Stimulated activated CD4-positive, alpha-beta T cell treated with anti-CD3 and anti-CD28 coated beads, Interleukin-15, amount 100 ng/mL, for 48 hours (primary cell): ENCODE measurements at places on chromosomes 2 and 18.

DNA sequence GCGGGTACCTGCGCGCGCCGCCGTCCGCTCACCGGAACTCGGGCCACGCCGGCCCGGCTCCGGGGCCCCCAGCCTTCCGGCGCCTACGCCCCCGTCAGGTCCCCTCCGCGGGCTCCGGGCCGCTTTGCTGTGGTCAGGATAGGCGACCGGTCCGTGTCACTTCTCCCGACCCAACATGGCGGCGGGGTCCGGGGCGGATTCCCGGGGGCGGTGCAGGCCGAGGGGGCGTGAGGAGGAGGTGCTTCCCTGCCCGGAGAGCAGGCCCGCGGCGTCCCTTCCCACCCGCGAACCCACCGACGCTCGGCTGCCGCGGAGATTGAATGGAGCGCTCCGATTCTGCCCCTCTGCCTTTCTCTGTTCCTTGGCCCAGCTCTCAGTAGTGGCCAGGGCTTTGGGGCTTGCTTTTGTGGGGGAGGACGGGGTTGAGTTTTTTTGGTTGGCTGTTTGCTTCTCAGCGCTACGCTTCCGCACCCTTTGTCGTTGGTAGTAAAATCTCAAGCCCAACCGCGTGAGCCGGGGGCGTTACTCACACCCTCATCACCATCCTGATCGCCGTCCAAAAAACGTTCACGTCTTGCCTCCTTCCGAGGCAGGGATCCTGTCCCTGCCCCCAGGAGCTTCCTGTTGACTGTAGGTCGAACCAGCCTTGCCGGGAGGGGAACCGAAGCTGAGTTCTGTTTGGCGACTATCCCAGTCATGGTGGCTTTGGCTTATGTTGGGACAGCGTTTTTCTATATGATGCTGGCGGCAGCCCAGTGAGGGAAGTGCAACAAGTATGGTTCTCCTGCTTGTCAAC, 532 bp upstream of the YES1 start:
- DNase-seq, result peak; percentile 64

DNA sequence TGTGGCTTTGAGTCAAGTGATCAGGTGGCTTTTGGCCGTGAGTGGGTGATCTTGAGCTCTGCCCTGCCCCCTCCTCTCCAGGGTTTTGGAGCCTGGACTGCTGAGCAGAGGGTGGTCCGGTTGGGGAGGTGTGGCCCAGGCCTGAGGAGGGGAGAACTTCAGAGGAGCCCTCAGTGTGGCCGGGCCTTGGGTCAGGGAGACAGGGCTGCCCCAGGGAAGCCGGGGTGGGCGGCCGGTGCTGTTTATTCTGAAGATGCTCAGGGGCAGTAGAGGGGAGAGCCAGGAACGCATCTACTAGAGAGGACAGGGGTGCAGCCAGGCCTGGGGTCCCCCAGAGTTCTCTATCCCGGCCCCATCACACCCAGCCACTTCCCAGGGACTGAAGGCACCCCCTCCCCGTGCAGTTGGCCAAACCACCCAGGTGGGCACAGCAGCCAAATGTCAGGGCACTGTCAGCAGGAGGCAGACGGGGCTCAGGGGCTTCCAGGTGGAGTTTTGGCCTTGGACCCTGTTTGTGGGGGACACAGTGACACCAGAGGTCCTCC, 963 bp downstream of the ERFE start:
- no peak for DNase-seq

GRCh38 chr18:55608497-55608896, 20.5 kb upstream of the TCF4 start:
- no peak for DNase-seq

DNA sequence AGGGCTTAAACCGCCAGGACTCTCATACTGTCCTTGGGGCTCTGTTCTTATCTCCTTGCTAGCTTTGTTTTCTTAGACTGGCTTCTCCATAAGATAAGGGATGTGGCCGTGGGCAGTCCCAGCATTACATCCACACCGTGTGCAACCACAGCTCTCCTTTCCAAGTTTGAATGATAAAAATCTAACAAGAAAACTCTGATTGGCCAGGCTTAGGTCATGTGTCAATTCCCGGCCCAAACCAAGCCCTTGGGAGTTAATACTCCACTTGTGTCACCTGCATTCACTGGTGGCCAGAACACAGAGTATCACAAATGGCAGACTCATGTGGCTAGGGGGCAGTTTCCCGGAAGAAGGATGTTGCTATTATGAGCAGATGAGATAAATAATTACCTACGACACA, 43.2 kb upstream of the KDM3A start:
- no peak for DNase-seq

DNA sequence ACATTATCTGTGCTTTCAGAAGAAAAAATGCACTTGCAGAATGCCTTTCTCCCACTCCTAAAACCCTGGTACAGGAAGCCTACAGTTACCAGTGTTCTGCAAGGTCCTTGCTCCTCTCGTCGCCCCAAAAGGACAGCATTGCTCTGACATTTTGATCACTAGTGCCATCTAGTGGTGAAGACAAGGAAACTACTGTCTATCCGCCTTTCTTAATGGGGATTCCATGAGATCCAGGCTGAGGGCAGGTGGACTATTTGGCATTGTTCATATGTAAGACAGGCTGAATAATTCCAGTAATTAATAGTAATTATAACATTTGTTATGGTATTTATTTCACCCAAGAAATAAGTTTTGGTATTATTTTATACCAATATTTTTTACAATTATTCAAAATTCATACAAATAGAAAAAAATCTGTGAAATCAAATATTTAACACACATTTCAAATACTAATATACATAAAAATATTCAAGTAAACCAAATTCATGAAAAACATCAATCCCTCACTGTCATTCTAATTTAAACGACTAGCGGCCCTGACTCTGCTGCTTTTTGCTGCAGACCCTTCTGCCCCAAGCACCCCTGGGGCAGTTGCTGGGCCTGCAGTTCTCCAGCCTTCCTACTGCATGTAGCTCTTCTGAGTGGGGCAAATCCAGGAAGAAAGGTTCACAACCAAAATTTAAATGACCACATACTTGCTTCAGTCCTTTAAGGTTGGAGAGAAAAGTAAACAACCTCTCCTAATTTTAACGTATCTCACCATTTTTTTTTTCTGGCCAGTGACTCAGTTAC, 19.0 kb downstream of the TPGS2 start:
- DNase-seq, result peak; percentile 2

- DNase-seq, result no peak
Observed at GRCh38 chr2:33184041-33184440, 237.3 kb downstream of the LTBP1 start.

DNA sequence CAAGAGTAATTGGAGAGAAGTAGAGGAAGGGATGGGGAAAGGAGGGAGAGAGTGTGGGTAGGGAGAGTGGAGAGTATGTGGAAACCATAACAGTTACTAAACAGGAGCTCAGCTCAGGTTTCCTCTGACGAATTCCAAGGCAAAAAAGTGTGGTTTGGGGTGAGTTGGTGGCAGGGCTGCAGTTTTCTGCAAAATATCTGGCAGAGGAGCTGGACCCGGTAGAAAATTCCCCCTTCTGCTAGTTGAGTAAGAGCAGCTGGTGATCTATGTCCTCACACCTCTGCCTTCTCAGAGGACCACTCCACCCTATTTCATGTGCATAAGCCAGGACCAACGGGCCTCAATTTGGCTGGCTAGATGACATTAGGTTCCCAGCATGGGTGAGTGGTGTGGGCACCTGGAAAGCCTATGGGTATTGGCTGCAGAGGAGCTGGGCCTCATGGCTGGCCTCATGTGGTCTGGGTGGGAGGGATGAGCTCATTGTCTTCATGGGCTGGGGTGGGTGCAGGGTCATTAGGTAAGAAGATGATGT, 13.2 kb downstream of the NRP2 start:
- DNase-seq, result no peak

DNA sequence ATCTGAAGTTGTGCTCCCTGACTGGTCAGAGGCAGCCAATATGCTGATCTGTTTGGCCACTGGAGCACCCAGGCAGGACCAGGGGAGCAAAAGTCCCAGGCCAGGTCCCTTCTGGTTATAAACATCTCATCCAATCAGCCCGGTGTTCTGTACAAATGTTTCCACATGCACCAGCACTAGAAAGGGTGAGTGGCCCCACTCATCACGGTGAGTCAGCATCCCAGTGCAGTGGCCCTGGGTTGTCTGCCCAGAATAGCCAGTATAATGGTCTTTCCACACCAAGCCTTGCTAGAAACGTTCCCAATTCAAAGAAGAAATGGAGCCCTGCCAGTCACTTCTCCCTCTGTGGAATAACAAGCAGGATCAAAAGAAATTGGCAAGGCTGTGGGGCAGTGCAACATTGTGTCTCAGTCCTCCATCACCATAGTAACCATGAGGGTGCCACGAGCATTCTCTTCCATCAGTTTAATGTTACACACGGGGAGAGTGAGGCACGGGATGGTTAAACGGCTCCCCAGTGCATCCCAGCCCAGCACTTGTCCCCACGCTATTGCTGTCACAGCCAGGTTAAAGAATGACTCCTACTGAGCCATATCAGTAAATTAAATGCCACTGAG, 174.9 kb downstream of the SEPTIN10 start:
- DNase-seq, result no peak
